ENCODE measurements at places on chromosomes 13 and 19.

GRCh38 chr19:18576383-18576782, 4.7 kb downstream of the UBA52 start:
- no peak overlapping the region for H3K4me3 ChIP-seq
- H3K4me1 ChIP-seq, result peaks cover 13% of the 10 kb centered on the region
- DNase-seq, result no peak
- no peaks in the 10 kb centered on the region for H3K27me3 ChIP-seq
- H3K27ac ChIP-seq, result no peak overlapping the region

DNA sequence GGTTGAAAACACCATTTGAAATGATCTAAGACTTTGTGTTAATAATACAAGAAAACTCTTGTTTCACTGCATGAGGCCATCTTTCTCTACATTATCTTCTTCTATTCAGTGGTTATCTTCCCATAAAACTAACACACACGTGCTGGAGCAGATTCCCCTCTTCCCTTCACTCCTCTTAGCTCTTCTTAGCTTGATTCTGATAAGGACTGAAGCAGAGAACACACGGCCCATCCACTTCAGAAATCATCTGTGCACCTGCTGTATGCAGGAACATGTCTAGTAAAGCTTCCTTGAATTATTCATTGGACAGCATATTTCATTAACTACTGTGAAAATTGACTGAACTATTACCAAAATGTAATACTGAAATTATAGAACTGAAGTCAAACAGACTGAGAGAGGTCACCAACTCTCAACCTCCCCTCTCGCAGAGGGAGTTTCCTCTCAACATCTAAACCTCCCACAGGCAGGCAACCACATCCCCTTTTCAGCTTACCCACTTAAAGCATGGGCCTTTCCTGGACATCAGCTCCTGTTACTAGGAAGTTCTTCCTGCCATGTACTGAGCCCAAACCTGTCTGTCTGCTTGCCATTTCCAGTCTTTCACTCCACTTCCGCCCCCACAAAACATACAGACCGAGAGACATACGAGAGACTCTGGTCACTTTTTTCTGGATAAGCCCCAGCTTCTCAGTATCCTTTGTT, 113.9 kb downstream of the CRYL1 start:
- no peak for DNase-seq
- H3K36me3 ChIP-seq, result peaks cover 6% of the 10 kb centered on the region
- H3K27me3 ChIP-seq, result peaks cover 18% of the 10 kb centered on the region
- H3K27ac ChIP-seq, result no peak overlapping the region
- no peak overlapping the region for H3K4me3 ChIP-seq

DNA sequence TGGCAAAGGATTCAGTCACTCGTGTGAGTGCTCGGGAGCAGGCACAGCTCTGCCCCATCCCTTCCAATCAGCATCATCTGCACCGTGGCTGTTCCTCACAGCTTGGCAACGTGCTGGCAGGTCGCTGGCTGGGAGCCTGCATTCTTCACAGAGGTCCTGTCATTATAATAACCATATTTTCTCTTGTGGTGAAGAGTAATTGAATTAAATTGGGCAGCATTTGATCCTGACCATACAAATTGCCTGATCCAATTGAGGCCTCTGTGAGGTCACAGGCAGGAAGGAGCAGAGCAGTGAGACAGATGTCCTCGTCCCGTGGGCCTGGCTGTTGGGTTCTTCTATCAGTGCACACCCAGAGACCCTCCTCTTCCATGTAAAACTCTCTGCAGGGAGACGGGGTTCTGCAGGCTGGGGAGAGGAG, 407.8 kb downstream of the COG6 start:
- H3K4me3 ChIP-seq, result no peak overlapping the region
- no peaks in the 10 kb centered on the region for H3K36me3 ChIP-seq
- H3K27me3 ChIP-seq, result no peaks in the 10 kb centered on the region
- H3K27ac ChIP-seq, result no peak overlapping the region

GRCh38 chr19:3955688-3956087, 15.2 kb downstream of the DAPK3 start:
- DNase-seq, result no peak
- peaks cover 42% of the 10 kb centered on the region for H3K36me3 ChIP-seq
- H3K4me1 ChIP-seq, result peaks cover 33% of the 10 kb centered on the region
- no peak overlapping the region for H3K27ac ChIP-seq
- no peak overlapping the region for H3K4me3 ChIP-seq

All from muscle of leg (tissue), 16 donors.